ENCODE measurements at places on chromosomes 2 and 18.

DNA sequence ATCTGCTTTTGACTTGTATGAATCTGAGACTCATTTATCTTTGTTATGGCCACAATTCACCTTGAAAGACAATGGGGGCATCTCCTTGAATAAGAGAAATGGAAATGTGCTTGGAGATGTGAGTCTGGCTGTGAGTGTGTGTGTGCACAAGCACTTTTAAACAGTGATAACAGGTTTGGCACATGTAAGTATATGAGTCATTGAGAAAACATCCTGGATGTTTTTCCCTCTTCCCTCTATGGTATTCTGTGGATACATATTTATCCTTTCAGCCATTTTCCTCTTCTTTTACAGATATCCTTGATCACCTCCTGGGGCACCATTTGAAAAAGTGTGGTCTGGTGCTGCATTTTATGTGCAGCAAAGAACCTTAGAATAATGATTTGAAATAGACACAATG, 317.3 kb upstream of the THUMPD2 start:
- DNase-seq: no peak

DNA sequence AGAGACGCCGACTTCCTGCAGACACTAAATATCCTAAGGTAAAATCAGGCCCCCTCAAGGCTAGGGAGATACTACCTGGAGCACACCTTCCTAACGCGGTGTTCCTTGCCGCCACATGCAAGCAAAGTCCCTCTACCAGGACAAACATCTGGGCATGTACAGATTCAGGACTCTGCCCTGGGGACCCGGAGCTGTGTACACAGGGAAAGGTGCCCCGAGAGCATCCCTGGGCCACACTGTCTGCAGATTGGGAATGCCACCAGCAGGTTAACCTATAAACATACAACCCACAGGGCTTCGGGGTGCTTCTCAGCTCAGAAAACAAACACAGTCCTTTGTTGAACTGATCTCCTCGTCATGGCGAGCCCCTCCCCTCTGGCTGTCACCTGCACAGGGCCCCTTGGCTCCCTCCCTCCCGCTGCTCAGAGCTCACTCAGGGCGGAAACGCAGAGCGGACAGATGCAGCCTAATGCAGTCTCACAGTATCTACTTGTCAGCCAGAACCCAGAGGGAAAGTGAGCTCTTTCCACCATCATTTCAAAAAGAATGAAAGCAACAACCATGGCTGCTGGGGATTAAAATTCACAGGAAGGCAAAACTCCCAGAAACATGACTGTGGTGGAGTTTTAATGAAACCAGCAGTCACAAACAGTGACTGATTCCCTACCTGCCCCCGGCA, 218.8 kb downstream of the HDAC4 start:
- no peak for DNase-seq

GRCh38 chr18:59752666-59753065, 55.4 kb upstream of the CCBE1 start:
- DNase-seq: no peak

DNA sequence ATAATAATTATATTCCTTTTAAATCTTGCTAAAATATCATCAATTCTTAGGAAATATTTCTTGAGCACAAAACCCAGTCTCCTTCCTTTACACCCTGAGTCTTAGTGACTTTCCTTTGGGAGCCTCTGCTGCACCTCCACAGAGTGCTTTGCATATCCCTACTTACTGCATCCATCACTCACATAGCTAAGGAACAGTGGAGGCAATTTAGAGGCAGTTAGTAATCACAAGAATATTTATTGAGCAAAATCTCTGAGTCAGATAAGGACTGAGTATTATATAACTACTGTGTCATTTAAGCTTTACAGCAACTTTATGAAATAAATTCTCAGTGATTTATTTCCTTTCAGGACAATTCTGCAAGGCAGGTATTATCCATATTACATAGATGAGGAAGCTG, 327.7 kb downstream of the TMX3 start:
- no peak for DNase-seq

GRCh38 chr2:23376075-23376474, 8.9 kb upstream of the KLHL29 start:
- DNase-seq: no peak

DNA sequence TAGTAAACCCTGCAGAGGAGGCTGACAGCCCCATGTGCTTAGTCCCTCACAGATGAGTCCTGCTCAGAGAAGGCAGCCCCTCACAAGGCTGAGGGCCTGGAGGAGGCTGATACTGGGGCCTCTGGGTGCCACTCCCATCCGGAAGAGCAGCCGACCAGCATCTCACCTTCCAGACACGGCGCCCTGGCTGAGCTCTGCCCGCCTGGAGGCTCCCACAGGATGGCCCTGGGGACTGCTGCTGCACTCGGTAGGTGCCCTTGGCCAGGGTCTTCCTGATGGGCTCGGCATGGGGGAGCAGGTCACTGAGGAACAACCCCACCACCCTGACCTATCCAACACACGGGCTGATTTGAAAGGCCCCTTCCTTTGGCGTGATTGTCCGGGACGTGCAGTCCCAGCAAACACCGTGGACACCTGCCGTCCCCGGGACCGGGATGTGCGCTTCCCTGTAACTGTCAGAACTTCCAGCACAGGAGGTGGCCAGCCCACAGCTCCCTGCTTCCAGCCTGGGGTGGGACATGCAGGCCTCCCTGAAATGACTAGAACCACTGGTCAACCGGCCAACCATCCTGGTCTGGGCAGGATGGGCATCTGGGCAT, 38.6 kb downstream of the MLPH start:
- DNase-seq: no peak

DNA sequence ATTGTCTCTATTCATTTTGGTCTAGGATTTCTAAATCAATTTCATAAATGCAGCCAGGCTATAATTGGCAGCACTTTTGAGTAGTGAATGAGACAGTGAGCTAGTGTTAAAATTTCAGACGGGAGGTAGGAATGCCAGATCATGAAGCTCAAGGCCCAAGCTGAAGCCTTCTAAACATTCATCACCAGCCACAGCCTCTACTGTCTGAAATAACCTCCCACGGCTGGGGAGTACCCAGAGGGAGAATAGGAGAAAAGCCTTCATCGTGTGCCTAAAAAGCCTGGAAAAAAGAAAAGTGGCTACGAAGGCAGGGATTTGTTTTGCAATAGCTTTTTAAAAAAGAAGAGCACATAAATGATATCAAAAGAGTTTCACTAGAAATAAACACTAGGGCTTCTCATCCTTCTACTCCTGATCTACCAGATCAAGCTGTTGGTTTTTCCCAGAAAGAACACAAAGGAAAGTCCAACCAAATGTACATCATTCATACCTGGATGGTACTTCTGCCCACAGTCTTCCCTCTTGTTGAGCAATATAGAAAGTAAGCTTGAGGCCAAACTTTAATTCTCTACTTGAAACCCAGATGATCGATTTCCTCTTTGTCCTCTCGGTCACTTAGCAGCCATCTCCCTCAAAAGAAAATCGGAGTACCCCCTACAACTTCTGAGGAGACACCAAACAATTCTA, 48.1 kb upstream of the SLC39A10 start:
- no peak for DNase-seq

DNA sequence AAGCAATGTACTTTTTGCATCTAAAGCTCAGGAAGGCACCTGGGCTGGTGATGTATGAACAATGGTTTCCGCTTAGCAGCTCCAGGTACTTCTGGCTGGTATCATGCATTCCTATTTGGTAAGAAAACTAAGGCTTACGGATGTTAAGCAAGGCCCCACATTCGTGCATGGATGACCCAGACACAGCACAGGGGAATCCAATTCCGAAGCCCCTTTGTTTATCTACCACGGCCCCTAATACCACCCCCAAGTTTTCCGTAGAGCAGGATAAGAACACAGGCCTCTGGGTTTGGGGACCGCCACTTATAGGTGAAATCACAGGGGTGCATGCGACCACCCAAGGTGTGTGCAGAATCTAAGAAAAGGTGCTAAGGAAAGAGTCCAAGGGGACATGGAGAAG, 192.1 kb upstream of the ID2 start:
- no peak for DNase-seq

- DNase-seq: no peak
Measured at GRCh38 chr2:150392614-150393013, 94.9 kb downstream of the RND3 start.

DNA sequence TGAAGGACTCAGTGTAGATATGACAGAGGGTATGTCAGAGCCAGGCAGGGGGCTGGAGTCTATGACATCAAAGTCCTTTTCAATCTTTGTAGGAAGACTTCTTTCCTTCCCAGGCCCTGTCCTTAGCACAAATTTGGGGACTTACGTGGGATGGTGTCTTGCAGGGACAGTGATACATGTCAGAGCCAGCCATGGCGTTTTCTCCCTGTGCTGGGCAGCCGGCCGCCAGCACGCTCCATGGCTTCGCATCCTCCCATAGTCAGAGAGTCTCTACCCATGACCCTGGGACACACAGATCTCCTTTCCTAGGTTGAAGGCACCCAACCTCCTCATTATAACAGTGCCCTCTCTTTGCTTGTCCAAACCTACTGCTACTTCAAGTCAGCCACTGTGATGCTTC, 156.9 kb upstream of the MYCN start:
- no peak for DNase-seq

DNA sequence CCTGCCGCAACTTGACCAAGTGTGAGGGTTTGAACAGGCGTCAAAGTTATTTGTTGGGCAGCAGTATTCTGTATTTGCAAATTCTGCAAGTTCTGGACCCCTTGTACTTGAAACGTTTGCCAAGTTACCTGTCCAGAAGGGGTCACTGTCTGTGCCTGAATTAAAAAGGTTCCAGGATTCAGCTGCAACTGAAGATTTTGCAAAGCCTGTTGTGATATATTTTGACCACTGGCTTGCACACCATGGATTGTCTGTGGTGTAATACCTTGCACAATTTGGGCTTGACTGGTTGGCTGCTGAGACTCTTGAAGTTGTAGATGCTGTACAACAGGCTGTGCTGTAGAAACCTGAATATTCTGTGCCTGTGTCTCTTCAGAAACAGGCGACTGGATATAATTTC, 10.2 kb downstream of the SP3 start:
- DNase-seq: no peak

DNA sequence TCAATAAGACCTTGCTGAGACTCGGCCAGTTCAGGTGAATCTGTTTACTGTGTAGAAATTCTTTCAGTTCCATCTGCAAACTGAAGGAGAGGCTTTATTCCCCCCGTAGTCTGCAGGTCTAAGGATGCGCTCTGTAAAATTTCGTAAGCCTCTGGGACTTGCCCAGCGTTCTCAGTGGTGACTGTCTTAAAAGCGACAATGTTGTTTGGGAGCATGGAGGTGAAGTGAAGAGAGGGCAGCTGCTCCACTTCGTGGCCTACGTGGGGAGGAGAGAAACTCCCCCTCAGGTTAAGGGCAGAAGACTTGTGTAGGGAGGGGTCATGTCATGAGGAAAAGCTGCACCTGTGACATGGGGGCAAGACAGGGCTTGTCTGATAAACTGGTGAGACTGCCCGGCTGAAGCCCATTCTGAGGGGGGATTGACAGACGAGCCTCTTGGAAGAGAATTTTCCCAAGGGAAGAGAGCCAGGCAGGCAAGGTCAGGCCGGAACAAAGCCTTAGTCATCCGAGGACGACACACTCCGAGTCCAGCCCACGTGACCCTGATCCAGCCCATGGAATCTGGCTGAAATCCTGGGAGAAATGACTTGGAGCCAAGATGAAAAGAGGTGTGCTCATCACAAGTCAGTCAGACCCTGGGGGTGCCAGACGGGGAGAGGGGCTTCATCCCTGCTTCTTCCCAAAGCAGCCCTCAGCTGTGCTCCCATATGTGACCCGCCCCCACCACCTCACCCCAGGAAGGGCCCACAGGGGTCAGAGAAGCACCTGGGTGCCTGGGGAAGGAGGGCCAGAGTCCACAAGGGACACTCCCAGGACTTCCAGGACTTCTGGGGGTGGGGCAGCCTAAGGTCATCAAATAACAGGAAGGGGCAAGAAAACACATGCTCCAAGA, 88.5 kb upstream of the SH3BP4 start:
- no peak for DNase-seq

GRCh38 chr2:9167718-9168657, 38.6 kb upstream of the ASAP2 start:
- no peak for DNase-seq

DNA sequence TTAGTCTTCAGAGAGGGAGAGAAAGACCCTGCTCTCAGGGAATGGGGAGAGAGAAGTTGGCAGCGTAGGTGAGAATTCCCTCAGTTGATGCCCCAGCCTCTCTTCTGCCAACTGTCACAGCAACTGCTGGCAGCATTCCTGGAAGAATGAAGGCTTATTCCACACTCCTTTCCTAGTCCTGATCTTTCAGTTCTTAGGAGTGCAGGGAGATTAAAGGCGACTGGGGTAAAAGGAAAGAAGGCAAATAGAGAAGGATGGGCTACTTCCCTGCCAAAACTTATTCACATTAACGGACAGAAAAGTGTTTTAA, 65.9 kb upstream of the ACAA2 start:
- no peak for DNase-seq

DNA sequence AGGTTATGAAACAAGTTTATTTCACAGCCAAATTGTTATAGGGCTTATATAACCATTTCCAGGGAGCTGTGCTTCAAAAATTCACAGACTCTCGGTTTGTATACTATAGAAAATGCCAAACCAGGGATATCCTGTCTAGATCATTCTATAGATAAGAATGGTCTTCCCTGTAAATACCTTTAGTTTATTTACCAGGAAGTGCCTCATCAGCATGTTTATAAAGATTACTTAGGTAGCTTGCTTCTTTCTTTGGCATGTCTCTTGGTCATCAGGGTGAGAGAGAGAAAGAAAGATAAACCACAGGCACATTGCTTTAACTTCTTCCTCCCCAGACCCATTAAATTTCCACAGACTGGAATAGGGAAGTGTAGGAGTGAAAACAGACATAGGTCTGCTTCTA, 439.4 kb downstream of the SPAG16 start:
- DNase-seq: no peak
